ENCODE measurements at places on chromosomes 12 and 14.

GRCh38 chr14:93997916-93998870 lies 1.1 kb downstream of the CCDC197 start:
- DNase-seq, result no peak

GRCh38 chr12:563787-564298 lies 99.4 kb downstream of the NINJ2 start:
- no peak for DNase-seq

GRCh38 chr14:38248321-38249028 lies 7.4 kb downstream of the CLEC14A start:
- no peak for DNase-seq

- DNase-seq, result no peak
These were observed 55.3 kb upstream of the STON2 start for GRCh38 chr14:81455390-81455789.

- no peak for DNase-seq
These were observed 164.8 kb downstream of the DUSP6 start for GRCh38 chr12:89187507-89187906.

DNA sequence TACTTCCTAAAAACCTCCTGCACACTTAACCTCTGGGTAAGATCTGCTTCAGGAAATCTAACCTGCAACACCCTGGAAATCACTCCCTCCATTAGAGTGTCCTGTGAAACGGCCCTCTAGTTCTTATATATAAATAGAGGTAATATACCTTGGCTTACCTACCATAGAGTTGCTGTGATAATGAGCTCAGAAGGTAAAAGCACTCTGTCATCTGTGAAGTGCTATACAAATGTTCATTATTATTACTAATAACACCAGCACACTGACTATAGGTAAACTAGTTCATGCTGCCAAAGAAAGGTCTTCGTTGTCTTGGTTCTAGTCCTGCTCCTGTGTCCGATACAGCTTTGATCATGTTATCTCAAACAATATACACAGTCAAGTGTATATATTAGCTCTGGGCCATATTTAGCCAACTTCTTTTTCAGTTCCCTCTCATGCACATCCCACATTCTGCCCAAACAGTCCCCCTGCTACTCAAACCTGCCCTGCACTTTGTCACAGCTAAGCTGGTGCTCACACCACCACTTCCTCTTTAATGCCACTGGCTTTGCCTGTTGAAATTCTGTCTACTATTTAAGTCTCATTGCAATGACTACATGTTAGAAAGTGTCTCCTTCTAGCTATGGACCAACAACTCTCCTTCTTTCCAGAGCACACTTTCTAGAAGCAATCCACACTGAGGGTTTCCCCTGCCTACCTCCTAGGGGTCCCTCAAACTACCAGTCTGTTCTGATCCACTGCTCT lies 5.1 kb downstream of the E2F7 start:
- no peak for DNase-seq

DNA sequence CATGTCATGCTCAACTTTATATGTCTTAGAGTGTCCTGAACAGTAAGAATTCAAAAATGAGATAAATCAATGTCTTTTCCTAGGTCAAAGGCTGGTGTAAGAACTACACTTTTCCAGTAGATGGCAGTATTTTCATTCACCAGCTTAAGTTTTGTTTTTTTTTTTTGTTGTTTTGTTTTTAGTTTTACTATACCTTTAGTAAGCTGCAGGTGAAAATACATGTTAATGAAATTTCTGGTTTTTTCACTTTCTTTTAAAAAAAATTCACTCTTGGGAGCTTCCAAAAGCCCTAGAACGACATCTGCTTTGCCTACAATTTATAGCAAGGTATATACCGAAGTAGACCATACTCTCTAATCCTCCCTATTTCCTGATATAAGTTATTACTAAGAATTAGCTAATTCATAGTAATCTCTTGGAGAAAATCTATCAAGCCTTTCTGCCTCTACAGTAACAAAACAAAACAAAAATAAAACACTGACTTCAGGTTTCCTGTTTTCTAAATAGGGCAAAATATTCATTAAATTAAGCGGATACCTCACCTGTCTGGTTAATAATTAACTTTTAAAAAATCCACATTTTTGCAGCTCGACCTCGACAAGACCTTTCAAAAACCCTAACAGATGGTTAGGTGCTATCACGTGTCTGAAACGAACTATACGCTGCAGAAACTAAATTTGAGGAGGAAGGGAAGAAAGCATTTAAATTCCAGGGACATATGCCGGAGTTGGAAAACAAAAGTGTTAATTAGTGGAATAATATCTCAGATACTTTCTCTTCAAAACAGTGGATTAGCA lies 2.7 kb upstream of the SAMD4A start:
- no peak for DNase-seq

DNA sequence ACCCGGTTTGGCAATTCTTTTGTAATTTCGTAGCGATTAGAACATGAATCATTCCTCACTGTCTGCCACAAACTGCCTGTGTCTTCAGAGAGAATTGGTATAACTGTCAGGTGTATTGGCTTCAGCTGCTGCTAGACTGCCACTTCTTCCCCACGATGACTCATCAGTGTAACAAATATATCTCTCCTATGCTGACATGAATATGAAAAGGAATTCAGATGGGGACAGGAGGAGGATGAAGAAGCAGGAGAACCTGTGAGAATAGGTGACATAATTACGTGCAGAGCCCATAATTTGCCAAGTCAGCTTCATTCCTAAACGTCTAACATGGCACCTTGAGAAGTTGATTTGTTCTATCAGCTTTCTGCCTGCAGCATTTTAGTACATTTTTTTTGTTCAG lies 64.9 kb downstream of the FRMD6 start:
- no peak for DNase-seq

DNA sequence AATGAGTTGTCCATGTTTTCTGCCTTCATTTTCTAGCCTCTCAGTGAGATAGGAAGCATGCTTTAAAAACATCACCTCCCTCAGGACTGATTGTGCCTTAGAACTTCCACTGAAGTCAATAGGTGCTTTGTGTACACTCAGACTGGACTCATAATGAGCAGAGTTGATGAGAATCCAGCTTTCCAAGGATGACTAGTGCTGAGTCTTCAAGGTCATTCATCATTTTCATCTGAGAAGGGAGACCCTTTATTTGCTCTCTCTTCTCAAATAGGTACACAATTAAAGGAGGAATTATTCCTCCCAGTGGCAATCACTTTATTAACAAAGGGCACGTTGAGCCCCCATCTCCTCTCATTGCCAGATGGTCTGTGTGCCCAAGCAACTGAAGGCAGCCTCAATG lies 210.9 kb upstream of the PRKD1 start:
- no peak for DNase-seq

DNA sequence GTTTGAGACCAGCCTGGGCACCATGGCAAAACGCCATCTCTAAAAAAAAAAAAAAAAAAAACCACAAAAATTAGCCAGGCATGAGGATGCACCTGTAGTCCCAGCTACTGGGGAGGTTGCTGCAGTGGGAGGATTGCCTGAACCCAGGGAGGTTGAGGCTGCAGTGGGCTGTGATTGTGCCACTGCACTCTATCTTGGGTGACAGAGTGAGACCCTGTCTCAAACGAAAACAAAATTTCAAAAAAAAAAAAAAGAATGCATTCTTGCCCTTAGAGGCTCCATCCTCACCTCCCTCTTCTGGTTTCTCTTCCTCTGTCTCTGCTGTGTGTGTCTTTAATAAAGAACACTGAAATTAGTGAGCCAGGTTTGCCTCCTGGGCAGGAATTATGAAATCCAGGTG lies 107.8 kb downstream of the VCPKMT start:
- DNase-seq, result no peak

- no peak for DNase-seq
These were observed 69.0 kb downstream of the AKAP6 start for GRCh38 chr14:32397861-32398640.

DNA sequence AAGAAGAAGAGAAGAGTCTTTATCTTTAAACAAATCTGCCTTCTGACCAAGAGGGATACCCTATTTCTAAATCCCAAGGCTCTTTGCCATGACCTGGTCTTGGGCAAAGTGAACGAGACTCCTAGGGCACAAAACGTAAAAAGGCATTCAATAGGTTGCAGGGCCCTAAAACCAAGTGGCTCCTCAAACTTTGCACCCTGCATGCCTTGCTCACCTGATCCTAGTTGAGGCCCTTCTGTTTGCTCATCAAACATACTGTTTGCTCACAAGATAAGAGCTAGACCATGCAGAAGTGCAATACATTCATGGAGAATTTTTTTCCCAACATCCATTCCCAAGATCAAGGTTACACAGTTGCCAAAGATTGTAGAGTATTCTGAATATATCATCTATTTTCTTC lies 7.9 kb upstream of the PRH1 start:
- no peak for DNase-seq

GRCh38 chr12:93813972-93814821 lies 137.0 kb downstream of the CRADD start:
- no peak for DNase-seq

DNA sequence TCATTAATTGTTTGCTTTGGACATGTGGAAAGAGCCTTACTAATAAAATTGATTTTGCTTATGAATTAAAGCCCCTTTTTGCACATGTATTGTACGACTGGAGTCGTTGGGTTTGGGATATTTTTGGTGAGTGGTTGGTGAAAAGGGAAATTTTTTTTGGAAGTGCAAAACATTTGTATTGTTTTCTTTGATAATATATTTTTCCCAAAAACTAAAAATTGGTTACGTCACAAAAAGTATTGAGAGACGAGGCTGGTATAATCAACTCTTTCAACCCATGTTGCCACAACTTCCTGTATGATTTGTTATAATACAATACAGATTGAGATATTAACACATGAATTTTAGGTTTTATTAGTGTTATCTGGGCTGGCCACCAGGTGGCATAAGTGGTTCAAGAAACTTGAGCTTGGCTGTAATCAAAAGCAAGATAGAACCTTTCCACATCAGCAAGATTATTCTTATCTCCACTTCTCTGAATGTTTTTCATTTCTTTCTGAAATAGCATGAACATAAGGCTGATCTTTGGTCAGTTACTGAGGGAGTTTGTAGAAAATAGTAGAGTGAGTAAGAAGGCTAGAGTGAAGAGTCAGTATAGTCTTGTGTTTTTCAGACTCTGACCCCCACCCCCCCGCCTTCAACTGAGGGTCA lies 8.7 kb downstream of the NGDN start:
- peak; percentile 53 for DNase-seq

DNA sequence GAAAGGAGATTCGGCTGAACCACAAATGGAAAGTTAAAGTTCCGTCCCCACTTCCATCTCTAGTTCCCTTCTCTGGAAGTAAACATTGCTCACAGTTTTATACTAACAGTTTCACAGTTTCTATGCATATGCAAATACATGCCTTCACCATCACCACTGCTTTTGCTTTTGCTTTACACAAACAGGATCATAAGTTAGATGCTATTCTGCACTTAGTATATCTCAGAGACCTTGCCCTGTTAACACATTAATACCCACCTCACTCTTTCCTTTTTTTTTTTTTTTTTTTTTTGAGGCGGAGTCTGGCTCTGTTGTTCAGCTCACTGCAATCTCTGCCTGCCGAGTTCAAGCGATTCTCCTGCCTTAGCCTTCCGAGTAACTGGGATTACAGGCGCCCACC lies 890 bp downstream of the TEP1 start:
- no peak for DNase-seq

DNA sequence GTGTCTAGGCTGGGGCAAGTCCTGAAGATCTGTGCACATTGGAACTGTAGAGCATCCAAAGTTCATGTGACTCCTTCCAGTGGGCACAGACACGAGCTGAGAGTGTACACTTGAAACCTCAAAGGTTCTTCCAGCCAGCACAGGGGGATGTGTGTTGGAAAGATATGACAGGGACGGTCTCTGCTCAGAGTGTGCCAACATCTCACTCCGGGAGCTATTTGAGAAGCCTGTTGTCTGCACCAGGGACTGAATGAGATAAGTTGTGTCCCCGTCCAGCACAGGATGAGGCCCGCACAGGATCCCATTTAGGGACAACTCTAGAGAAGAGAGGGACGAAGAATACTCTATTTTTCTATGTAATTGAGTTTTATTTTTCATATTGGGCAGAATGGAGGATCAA lies 136.3 kb downstream of the SNAPC1 start:
- DNase-seq, result no peak

DNA sequence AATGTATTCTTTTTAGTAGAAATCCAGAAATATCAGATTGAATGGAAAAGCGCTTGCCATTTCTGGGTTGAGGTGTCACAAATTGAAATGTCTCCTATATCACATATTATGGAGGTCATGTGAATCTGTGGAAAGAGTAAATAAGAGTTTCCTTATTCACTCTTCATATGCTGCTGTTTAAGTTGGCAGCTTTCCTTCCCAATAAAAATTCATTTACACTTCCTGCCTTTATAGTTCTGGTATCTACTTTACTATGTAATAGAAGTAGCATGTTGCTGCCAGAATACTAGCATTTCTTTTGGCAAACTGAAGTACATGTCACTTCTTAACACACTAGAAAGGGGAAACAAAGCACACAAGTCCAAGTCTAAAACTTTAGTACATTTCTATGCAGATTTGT lies 60.8 kb downstream of the SDR9C7 start:
- DNase-seq, result no peak

DNA sequence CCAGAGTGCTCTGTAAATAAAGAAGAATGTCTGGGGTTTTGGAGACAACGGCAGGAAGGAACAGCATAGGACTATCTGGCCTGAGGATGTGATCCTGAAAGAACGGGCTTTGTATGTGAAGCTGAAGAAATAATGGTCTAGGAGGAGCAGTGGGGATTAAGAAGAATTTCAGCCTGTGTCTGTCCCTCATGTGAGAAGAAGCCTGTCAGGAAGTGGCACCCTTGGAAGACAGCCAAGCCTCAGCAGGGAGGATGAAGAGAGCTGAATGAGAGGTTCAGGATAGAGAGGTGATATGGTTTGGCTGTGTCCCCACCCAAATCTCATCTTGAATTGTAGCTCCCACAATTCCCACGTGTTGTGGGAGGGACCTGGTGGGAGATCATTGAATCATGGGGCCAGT lies 56.9 kb upstream of the TCL1A start:
- no peak for DNase-seq

- DNase-seq, result no peak
These were observed 318.8 kb downstream of the PRKD1 start for GRCh38 chr14:29608861-29609260.

DNA sequence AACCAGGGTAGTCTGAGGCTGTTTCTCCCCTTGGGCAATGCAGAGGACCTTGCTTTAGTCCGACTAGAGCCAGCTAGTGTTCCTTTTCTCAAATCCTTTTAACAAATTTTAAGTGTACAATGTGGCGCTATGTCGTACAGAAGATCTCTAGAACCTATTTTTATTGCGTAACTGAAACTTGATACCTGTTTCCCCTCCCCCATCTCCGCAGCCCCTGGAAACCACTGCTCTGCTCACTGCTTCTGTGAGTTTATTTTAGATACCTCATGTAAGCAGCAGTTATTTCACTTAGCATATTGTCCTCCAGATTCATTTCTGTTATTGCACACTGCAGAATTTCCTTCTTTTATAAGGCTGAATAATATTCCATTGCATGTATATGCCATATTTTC lies 1092.3 kb downstream of the AACS start:
- no peak for DNase-seq

DNA sequence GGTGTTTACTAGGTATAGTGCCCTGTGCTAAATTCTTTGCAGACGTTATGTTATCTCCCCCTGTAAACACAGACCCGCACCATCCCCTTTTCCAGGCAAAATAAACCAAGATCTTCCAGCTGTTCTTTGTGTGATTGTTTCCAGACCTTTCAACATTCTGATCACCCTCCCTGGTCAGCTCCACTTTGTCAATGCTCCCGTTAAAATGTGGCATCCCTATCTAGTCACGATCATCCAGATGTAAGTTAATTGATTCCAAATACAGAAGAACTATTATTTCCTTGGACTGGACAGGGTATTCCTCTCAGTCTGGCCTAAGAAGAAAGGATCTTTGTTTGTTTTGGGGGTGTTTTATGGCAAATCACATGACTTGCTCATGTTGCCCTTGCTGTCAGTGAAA lies 127.6 kb upstream of the ARID2 start:
- no peak for DNase-seq

- DNase-seq, result peak; percentile 60
These were observed 27.9 kb downstream of the RHOF start for GRCh38 chr12:121765573-121765972.

Measured in D341Med (cell line).